ENCODE measurements at places on chromosomes 7 and 10.

GRCh38 chr7:146116521-146117222 is at the start of gene CNTNAP2:
Gene CNTNAP2 (plus strand): TSS chr7:146116801. CDS start chr7:146116877, 76 bp downstream.
- DNase-seq = no peak

- no peak for DNase-seq
Observed at GRCh38 chr7:40316176-40316575, 181.4 kb downstream of the SUGCT start.

- DNase-seq = no peak
Observed at GRCh38 chr10:22369434-22370072, 24.3 kb downstream of the SPAG6 start.

- DNase-seq = no peak
Observed at GRCh38 chr10:73920089-73920488, 9.2 kb downstream of the PLAU start.

- DNase-seq = no peak
Observed at GRCh38 chr10:35412900-35413491, 76.7 kb downstream of the CCNY start.

DNA sequence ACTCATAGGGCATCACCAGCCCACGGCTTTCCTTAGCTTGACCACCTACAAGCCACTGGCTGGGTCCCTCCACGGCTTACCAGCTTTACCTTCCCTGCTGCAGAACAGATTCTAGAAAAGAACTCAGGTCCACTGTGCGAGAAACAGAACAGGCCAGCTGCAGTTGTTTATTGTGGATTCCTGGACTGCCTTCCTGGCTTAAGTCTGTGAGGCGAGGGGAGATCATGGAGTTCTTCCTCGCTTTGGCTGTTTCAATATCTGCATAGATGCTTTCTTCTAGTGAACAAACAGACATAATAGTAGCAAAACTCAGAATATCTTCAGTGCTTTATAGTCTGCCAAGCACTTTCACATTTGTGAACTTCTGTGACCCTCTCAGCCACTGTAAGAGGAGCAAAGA is 162.9 kb upstream of the HABP2 start:
- DNase-seq = no peak

DNA sequence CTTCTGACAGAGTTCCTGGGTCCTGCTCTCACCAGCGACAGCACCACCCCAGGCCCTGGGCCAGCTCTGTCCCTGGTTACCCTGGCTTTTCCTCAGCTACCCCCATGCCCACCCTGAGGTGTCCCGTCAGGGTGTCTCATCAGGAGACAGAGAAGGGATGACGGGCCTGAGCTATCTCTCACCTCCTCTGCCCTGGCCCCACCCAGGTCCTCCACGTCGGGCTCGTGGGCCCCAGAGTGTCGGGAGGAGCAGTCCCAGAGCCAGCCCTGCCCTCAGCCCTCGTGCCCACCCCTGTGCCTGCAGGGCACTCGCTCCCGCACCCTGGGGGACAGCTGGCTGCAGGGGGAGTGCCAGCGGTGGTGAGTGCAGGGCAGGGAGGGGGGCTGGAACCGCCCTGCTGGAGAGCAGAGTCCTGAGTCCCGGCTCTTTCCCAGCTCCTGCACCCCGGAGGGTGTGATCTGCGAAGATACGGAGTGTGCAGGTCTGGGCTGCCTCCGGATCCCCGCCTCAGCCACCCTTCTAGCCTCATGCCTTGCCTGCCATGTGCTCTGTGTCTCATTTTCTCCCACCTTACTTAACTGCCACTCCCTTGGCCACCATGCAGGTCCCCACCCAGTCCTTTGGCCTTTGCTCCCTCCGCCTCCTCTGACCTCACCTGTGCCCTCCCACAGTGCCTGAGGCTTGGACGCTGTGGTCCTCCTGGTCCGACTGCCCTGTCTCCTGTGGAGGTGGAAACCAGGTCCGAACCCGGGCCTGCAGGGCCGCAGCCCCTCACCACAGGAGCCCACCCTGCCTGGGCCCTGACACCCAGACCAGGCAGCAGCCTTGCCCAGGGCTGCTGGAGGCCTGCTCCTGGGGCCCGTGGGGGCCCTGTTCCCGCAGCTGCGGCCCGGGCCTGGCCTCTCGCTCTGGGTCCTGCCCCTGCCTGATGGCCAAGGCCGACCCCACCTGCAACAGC is 16.7 kb upstream of the ZNF862 start:
- no peak for DNase-seq

- DNase-seq = no peak
Observed at GRCh38 chr7:81902536-81902935, 132.7 kb upstream of the HGF start.

GRCh38 chr10:121406823-121407545 is 191.3 kb downstream of the FGFR2 start:
- peak; percentile 2 for DNase-seq

- no peak for DNase-seq
Observed at GRCh38 chr10:4217653-4218052, 432.6 kb upstream of the KLF6 start.

DNA sequence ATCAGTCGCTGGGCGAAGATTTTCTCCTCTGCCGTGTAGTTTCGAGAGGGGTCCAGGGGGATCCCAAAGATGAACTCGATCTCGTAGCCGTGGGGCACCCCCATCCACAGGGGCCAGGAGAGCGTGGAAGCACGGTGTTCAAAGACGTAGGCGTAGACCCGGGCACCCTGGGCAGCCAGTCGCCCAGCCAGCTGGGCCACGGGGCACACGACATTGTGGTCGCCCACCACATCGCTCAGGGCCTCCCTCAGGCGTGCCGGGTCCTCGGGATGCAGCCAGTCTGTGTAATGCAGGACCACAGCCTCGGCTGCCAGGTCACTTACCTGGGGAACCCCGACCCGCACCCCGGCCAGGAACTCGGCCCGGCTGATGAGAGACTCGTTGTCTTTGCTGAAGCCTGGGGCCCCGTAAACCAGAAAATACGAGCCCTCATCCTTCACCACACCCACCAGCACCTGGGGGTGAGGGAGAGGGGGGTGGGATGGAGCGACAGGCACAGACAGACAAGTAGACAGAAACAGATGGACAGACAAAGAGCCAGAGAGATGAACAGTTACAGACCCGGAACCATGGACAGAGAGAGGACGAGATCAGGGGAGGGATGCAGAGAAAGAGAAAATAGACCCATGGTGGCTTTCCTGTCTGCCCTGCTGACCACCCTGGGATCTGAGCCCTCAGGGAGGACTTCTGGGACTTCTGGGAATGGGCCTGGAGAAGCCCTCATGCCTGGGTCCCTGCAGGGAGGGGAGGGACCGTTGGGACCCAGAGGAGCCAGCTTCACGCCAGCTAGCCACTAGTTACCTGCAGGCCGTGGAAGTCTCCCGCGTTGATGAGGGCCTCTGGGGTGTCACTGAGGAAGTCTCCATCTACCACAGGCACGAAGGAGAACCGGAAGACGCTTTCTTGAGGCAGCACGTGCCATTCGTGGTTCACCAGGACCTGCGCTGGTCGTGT is 3.0 kb downstream of the ACHE start:
- no peak for DNase-seq

DNA sequence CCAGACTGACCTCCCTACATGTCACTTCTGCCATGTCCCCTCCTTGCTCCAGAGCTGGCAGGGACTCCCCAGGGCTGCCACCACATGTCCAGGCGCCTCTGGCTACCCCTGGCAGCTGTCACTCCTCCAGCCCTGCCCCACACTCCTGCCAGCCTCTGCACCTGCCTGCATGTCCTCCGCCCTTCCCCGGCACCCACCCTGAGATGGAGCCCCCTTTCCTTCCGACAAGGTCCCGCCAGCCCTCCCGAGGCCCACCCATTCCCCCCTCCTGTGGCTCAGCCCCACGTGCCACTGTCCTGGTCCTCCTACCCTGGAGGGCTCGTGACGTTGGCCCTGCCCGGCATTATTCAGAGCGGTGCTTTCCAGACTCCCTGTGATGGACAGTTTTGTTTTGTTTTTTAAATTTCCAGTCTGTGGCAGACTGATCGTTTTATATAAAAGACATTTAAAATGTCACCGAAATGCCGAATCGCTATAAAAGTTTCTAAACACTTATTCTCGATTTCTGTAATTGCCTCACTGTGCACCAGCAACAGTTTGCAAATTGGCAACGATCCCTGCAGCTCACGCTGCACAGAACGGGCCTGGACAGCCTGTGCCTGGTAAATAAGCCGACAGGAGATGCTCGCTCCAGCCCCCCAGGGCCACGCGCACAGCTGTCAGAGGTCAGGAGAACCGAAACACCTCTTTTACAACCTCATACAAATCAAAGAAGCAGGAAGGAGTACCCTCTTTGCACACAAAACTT is 111.1 kb upstream of the SH2B2 start:
- DNase-seq = peak; percentile 9

DNA sequence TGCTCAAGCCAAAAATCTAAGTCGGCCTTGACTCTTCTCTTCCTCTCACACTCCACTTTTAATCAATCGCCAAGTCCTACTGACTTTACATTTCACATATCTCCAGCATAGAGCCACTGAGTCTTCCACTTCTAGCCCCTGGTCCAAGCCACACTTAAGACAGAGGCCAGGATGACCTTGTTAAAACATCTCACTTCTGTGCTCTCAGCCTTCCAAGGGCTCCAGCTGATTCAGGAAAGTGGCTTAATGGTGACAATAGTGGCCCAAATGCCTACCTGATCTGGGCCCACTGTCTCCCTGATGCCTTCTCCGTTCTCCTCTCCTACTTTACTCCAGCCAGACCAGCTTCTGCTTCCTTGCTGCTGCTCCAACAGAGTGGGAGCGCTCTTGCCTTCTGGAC is 4.4 kb downstream of the TBATA start:
- DNase-seq = no peak

GRCh38 chr7:108860615-108861014 is 290.9 kb downstream of the DNAJB9 start:
- no peak for DNase-seq

DNA sequence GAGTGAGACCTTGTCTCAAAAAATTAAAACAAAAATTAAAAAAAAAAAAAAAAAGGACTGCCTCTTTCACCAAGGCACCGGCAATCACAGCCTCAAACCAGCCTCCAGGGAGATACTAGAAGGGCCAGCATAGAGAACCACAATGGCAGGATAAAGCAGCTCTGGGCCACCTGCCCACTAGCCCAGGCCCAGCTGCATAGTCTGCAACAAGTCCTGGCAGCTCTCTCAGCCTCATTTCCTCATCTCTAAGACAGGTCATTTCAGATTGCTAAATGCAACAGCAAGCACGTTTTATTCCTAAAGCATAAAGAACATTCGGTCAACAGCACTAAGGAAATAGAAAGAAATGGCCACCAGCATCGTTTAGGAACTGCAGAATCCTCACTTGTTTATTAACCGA is 28.8 kb downstream of the XPNPEP1 start:
- DNase-seq = no peak

GRCh38 chr7:41696323-41696916 is 6.5 kb downstream of the INHBA start:
- DNase-seq = no peak

DNA sequence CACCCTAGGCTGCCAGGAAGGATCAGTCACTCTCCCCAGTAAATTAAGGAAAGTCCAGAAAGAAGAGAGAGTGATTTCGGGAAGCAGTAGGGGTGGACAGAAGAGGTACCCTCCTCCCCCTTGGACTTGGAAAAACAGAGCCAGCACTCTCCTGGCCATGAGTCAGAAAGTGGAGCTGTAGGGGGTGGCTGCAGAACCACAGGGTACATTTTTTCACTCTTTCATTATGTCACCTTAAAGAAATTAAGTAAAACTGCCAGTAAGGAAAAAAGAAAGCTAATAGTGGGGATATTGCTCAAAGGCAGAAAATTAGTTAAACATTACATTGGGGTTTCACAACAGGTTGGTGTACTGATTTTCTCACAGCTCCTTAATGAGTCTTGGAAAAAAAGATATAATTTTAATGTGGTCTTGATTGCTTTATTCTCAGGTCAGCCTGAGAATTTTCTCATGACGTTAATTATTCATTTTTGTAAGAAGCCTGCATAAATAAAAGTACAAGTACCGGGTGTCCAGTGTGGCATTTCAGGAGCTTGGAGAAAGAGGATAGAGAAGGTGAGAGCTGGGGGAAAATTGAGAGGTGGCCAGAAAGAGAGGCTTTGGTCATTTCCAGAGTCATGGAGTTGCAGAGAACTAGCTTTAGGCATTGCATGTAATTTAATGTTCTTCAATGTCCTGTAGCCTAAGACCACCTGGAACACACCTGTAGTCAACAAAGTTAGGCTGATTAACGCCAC is 23.2 kb upstream of the AOAH start:
- no peak for DNase-seq

DNA sequence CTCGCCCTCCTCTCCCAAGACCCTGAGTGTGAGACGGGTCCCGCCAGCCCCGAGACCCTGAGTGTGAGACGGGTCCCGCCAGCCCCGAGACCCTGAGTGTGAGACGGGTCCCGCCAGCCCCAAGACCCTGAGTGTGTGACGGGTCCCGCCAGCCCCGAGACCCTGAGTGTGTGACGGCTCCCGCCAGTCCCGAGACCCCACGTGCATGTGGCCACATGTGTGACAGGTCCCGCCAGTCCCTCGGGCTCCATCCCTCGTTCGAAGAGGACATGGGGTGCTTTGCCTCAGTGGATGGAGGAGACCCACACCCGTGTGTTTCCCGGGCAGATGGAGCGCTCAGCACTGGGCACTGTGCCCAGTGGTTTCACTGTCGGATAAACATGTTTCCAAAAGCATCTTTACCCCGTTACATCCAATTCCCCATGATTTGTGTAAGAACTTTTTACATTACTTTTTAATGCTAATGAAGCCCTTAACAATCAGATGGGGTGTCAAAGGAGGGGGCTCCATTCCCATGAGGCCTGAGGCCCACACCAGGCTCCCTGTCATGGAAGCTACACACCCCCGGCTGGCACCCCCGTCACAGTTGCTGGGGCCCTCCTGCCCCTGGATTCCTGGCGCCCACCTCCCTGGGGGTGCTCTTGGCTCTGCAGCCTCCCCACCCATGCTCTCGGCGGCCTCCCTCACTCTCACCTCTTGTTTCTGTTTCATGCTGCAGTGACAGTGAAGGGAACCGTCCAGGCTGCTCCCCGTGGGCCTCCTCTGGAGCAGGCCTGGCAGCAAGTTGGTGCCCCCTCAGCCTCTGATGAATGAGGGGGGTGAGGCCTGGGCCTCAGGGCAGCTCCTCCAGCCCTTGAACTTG is 48.5 kb upstream of the CFAP46 start:
- no peak for DNase-seq

- DNase-seq = no peak
Observed at GRCh38 chr7:17878627-17879026, 61.7 kb downstream of the SNX13 start.

- no peak for DNase-seq
Observed at GRCh38 chr7:155662343-155663043, 18.0 kb downstream of the RBM33 start.

DNA sequence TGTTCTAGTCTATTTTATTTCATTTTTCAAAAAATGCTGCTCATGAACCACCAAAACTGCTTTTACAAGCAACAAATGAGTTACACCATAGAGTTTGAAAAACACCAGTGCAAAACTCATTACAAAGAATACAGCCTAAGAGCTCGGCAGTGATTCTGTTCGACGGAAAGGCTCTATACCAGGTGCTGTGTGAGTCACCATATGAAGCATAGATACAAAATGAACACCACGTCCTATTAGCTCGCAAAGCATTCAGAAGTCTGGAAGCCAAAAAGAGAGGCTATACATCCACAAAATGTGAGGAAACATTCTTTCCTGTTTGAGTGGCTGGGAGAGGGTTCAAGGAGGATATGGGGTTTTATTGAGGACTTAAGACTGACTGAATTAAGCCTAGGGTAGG is 136.1 kb downstream of the ATE1 start:
- DNase-seq = no peak

Measured in amygdala (tissue), 56 donors.